ENCODE measurements at places on chromosomes 6 and 20. TPM values are rescaled to one million over a fixed set of nuclear protein-coding genes. Genes with fewer than 3 reads are reported as not detected.

- H3K4me3 ChIP-seq, result no peak overlapping the region
- DNase-seq, result no peak
- no peaks in the 10 kb centered on the region for H3K4me1 ChIP-seq
- peaks cover 8% of the 10 kb centered on the region for H3K27me3 ChIP-seq
- H3K36me3 ChIP-seq, result no peaks in the 10 kb centered on the region
- no peak overlapping the region for H3K27ac ChIP-seq
These were observed 1.5 kb upstream of the OR2J1 start for GRCh38 chr6:29097803-29098202.

DNA sequence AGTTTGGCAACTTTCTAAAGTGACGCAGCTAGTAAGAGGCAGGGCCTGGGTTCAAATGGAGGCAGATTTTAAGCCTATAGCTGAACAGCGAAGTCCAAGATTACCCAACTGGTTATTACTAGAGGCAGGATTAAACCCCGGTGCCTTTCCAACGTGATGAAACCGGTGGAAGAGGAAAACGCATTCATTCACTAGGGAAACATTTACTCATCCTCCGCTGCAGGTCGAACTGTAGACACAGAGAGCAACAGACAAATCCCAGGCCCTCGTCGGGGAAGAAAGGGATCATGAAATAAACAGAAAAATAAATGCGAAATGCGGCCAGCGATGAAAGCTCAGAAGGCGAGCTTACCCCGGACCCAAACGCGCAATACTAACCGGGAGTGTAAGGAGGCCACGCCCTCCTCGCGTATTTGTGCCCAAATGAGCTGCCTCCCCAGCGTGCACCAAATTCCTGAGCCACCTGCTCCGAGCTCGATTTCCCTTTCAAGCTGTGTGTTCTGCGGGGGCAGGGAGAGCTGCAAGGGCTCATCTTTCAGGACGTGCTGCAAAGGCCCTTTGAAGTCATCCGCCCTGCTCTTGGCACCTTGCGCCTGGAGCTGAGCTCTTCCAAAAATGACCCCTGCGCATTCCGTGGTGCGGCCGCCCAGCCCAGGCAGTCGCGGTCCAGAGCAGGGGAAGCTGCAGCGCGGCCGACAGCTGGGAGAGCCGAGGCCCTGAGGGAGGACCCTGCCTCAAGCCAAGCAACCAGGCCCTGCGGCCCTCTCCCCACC lies 46.9 kb downstream of the PDYN start:
- H3K27me3 ChIP-seq, result peaks cover 65% of the 10 kb centered on the region
- H3K36me3 ChIP-seq, result no peaks in the 10 kb centered on the region
- H3K4me3 ChIP-seq, result peak overlapping the region; percentile 5
- H3K4me1 ChIP-seq, result peaks cover 4% of the 10 kb centered on the region
- H3K27ac ChIP-seq, result no peak overlapping the region

DNA sequence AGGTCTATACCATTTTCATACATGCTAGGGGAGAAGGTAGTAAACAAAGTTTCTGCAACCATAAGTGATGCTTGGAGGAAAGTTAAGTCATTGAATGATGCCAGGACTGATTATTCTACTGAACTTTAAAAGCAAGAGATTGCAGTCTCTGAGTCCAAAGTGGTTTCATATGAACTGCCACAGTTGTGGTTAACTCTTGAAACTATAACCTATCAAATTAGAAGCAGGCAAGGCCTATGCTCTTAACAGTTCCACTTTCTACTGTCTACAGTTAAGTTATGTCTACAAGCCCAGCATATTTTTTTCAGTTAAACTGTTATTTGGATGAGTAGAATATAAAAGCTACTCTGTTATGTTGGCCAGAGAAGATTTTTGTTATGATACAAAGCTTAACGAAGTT lies 326.5 kb upstream of the RUNX2 start:
- peaks cover 23% of the 10 kb centered on the region for H3K4me1 ChIP-seq
- no peak for DNase-seq
- no peaks in the 10 kb centered on the region for H3K27me3 ChIP-seq
- peak overlapping the region; percentile 95 for H3K27ac ChIP-seq
- peak overlapping the region; percentile 71 for H3K4me3 ChIP-seq

DNA sequence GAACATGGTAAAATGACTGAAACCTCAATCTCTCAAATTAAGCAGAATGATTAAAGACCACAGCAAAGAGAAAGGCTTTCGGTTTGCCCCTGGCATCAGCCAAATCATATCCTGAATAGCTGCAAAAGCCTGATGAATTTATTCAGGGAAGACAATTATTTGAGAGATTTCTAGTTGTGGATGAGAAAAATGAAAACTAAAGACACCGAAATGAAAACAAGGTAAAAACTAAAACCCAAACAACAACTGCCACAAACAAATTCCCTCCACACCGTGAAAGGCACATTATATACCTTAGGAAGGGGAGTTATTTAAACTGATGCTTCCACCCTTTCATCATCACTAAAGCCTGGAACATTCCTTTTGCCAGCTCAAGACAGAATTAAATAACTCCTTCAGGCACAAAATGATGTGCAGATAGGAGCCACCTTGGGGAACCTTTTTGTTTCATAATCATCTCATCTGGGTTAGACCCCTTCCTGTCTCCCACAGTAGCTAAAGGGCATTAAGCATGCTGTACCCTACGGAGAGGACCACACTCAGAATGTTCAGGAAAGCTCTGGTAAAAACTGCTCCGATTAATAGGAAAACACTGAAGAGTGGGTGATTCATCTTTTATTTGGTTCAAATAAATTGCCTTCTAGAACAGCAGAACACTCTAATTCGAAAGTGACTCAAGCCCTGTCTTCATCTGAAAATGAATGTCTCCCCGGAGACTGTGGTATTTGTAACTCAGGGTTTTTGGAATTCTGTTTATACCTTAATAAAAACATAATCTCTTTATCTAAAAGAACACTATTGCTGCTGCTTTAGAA lies 9.1 kb upstream of the ANKRD60 start:
- peak overlapping the region; percentile 87 for H3K4me3 ChIP-seq
- H3K27ac ChIP-seq, result peak overlapping the region; percentile 69
- DNase-seq, result no peak
- H3K27me3 ChIP-seq, result no peaks in the 10 kb centered on the region
- peaks cover 9% of the 10 kb centered on the region for H3K36me3 ChIP-seq

GRCh38 chr20:38152175-38152620 lies 12.9 kb downstream of the TGM2 start:
- peaks cover 18% of the 10 kb centered on the region for H3K4me1 ChIP-seq
- peak overlapping the region; percentile 57 for H3K4me3 ChIP-seq
- peak overlapping the region; percentile 78 for H3K27ac ChIP-seq
- DNase-seq, result no peak

- no peaks in the 10 kb centered on the region for H3K27me3 ChIP-seq
- no peak overlapping the region for H3K4me3 ChIP-seq
- no peaks in the 10 kb centered on the region for H3K36me3 ChIP-seq
- no peak for DNase-seq
These were observed 198.9 kb upstream of the SSTR4 start for GRCh38 chr20:22836211-22836610.

DNA sequence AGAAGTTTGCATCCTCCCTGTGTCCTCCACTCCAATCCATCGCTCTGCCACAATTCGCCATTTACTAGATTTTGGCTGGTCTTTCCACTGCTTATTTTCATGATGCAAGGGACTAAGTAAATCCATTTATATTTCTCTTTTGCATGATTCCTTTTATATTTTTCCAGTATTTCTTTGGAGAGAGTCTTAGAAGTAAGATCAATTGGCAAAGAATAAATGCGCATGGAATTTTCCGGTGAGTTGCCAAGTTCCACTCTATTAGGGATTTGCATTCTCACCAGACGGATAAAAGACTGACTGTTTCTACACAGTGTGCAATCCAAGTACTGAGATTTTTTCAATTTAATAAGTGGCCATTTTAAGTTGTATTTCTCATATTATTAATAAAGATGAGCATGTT lies 91.7 kb upstream of the PHACTR3 start:
- H3K27me3 ChIP-seq, result peaks cover 39% of the 10 kb centered on the region
- no peak overlapping the region for H3K27ac ChIP-seq
- DNase-seq, result no peak
- no peaks in the 10 kb centered on the region for H3K4me1 ChIP-seq
- H3K36me3 ChIP-seq, result no peaks in the 10 kb centered on the region

DNA sequence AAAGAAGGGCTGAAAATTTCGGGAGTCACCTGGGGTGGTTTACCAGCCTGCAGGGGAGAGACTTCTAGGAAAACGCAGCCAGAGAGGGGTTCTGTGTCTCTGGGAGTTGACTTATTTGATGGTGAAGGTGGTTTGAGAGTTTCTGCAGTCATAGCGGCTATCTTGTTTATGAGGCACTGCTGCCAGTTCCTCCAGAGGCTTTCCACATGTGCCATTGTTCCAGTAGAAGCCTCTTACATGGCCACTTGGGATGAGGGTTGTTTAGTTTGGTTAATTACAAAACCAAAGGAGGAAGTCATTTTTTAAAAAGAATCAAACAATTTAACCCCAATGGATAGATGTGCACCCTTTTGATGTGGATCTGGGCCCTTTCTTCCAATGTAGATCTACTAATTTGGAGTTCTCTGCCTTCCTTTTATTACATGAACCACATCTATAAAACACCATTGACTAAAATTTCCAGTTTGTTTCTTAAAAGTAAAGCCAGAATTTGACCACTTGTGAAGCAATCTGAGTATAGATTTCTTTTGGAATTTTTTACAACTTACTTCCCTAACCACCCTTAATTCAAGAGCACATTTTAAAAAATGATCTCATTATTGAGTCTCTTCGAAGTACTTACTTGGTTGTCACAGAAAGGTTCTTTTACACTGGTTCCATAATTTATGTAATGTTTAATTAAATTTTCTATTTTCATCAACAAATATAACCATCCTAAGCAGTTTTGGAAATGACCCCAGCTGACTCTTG lies 97.6 kb downstream of the TCP11 start:
- H3K27ac ChIP-seq, result no peak overlapping the region
- H3K36me3 ChIP-seq, result peaks cover 2% of the 10 kb centered on the region
- DNase-seq, result no peak
- H3K4me3 ChIP-seq, result no peak overlapping the region

GRCh38 chr6:42199106-42199981 lies 4.6 kb upstream of the GUCA1B start:
- no peak for DNase-seq
- peaks cover 17% of the 10 kb centered on the region for H3K36me3 ChIP-seq
- no peaks in the 10 kb centered on the region for H3K27me3 ChIP-seq

DNA sequence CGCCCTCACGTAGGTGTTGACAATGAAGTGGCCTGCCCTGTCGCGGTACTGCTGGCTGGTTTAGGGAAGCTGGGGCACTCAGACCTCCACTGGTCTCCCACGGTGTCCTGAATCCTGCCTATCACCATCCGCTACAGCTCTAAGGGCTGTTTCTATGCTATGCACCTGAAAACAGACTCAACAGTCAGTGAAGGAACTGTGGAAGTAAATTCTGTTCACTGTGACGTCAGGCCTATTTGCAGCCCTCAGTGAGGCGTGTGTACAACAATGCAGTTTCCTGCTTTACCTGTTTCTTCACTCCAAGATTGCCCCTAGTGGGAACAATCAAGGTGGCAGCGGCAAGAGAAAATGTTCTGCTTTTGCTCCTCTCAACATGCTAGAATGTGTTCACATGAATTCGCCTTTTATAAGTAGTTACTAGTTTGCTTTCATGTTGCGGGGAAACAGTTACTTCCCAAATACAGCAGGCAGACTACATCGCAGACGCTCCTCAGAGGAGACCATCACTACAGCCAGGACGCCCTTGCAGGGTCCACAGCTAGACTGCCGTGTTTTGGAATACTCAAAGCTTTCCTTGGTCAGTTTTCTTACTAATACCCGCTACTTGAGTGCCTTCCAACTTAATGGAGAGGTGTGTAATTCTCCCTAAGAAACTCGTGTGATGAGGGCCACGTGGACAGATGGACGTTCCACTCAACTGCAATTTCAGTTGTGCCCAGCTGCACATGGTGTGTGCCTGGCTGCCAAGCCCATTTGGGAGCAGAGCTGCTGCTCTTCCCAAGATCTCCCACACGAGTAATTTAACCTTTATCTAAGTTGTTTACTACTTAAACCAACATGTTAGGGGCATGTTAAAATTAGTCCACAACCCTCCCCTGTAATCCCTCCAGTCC lies 25.4 kb downstream of the DIDO1 start:
- H3K4me3 ChIP-seq, result no peak overlapping the region
- no peaks in the 10 kb centered on the region for H3K27me3 ChIP-seq
- peaks cover 13% of the 10 kb centered on the region for H3K36me3 ChIP-seq

- H3K36me3 ChIP-seq, result no peaks in the 10 kb centered on the region
- no peaks in the 10 kb centered on the region for H3K27me3 ChIP-seq
- H3K4me3 ChIP-seq, result no peak overlapping the region
- H3K4me1 ChIP-seq, result no peaks in the 10 kb centered on the region
These were observed 262.2 kb upstream of the FLRT3 start for GRCh38 chr20:14599613-14600012.

DNA sequence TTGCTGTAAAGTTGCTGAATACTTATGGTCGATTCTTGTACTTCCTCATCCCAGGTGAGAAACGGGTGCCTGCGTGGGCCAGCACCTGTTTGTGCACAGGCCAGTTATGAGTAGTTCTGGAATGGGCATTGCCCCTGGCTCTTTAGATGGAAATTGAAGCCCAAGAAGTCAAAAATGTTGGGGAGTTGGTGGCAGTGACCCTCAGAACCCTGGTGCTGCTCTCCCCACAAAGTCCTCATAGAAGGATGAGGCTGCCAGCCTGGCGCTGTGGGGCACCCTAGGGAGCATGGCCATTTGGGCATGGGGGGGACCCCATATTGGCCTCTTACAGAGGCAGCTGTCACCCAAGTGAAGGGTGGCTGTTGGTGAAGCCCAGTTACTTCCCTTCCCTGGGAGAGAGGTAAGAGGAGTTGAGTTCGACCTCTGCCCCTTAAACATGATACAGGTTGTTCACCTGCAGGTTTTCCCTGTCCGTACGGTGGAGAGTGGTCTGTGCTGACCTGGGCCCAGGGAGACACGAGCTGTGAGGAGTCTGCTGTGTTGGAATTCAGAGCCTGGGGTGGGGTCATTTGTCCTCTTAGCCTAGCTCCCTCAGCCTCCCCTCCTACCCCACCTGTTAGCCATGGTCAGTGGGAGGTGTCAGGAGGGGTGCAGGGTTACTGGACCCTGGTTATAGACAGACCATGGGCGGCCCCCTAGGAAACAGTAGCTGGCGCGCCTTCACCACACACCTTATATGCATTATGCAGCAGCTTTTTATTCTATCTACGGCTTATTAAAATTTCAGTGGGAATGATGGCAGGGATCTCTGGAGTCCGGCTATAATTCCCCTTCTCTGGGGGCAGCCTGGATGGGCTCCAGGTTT lies 4.9 kb downstream of the HMGA1 start:
- H3K4me1 ChIP-seq, result peaks cover 50% of the 10 kb centered on the region
- peak; percentile 15 for DNase-seq
- no peaks in the 10 kb centered on the region for H3K27me3 ChIP-seq
- peak overlapping the region; percentile 23 for H3K27ac ChIP-seq

- no peak overlapping the region for H3K4me3 ChIP-seq
- H3K4me1 ChIP-seq, result peaks cover 2% of the 10 kb centered on the region
- no peaks in the 10 kb centered on the region for H3K36me3 ChIP-seq
- peaks cover 9% of the 10 kb centered on the region for H3K27me3 ChIP-seq
- no peak overlapping the region for H3K27ac ChIP-seq
These were observed 569.7 kb upstream of the CITED2 start for GRCh38 chr6:139944131-139944530.

The TOX2 gene
- 0.26 TPM for total RNA-seq

The PTP4A1 gene
- total RNA-seq, result 65.2 TPM

The TNFAIP3 gene
- 88.6 TPM for total RNA-seq

The BEND6 gene
- total RNA-seq, result not detected

The HLA-F gene
- 502 TPM for total RNA-seq

The OPRM1 gene
- not detected for total RNA-seq

The TFB1M gene
- total RNA-seq, result 36.3 TPM

The E2F1 gene
- 62.5 TPM for total RNA-seq

All from activated naive CD8-positive, alpha-beta T cell treated with anti-CD3 and anti-CD28 coated beads, Interleukin-2, amount 10 ng/mL, durations not matched to agents 7 days and 5 days (primary cell).